ENCODE measurements at places on chromosomes 4 and X. TPM values are rescaled to one million over a fixed set of nuclear protein-coding genes. Genes with fewer than 3 reads are reported as not detected.

DNA sequence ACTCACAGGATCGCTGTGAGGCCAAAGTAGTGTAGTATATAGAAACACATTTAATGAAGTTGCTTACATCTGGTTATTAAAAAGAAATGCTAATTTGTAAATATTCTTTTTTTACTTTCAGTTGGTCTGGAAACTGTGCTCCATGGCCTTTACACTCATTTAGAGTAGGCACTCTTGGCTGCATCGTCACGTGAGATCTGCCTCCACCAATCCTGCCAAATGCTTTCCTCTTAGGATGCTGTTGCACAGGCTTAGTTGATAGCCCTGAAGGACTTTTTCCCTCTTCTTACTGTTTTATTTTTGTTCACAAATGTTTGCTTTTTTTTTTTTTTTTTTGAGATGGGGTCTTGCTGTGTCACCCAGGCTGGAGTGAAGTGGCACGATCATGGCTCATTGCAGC is 6.3 kb downstream of the CPE start:
- DNase-seq, result no peak

GRCh38 chr4:86496094-86497080 is 97.7 kb upstream of the PTPN13 start:
- DNase-seq, result peak; percentile 27

DNA sequence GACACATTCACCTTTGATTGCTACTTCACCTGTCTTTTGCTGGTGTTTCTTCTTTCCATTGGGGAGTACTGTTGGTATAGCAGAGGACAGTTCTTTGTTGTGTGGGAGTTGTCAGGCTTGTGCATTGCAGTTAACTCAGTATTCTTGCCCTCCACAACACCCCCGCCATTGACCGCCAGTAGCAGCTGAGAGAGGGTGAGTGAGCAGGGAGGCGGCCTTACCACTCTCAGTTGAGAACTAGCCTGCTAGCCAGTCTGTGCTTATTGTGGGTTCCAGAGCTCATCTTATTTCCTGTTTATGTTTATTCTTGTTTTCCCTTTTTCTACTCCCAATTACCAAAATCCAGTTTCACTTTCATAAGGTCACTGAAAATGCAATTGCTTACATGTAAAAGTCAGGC is 52.2 kb downstream of the STIM2 start:
- DNase-seq, result no peak

The CTAG2 gene
- total RNA-seq, result not detected

DNA sequence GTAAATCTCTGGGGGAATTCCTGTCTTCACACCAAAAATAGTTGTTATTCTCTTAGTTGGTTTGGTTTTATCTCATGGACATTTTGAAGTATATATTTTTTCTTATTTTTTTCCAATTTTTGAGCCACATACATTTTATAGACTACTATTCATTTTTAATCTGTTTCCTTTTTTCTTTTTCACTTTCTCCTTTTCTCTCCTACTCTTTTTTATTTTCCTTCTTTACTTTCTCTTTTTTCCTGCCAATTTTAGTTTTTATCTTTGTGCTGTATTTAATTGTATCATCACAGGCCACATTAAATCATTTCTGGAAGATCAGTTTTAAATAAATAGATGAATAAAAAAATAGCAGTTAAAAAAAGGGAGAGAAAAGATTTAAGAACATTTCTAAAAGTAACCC is 14.0 kb upstream of the JADE3 start:
- no peak for DNase-seq

The SPANXN4 gene
- not detected for total RNA-seq

The WAS gene
- total RNA-seq, result 0.43 TPM

The TNIP3 gene
- total RNA-seq, result not detected

DNA sequence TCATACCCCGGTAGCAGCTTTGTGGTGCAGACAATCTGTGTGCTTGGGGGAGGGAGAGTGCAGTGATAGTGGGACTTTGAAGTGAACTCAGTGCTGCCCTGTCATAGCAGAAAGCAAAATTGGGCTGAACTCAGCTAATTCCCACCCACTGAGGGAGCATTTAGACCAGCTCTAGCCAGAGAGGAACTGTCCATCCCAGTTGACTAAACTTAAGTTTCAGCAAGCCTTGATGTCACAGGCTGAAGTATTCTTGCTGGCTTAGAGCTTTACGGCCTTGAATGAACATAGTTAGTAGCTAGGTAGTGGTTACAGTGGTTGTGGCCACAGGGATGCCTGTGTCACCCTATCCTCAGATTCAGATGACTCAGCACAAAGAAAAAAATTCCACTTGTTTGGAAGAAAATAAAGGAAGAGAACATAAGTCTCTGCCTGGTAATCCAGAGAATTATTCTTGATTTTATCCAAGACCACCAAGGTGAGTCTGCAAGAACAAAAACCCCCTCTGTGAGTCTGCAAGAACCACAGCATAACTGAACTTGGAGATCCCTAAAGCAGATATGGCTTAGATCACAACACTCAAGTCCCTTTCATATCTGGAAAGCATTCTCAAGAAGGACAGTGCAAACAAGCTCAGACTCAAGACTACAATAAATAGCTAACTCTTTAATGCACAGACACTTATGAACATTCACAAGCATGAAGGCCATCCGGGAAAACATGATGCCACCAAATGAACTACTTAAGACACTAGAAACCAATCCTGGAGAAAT is 39.4 kb downstream of the ADH7 start:
- DNase-seq, result no peak

DNA sequence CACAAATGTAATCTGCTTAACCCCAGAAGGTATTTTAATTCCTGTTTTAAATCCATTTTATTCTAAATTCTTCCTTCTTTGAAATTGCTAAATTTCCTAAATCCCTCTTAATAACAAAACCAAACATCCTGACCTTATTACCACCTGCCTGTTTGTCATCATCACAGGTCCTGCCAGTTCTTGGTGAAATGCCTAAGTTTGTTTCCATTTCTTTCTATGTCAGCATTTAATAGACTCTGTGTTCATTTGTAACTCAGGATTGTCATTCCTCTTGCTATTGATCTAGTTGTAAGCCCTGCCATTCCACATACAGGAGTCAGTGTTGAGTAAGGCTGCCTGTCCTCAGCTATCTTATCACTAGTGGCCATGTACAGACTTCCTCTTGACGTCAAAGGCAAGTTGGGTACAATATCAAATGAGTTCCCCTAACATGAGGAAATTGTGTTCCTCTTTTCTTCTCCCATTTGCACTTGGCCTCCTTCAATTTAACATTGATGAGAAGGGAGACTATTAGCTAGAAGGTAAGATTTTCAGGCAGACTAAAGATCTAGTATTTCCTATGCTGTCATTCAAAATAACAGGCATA is 440.1 kb downstream of the AFF2 start:
- DNase-seq, result no peak

- no peak for DNase-seq
These were observed 58.5 kb upstream of the AP1S2 start for GRCh38 chrX:15913146-15913545.

DNA sequence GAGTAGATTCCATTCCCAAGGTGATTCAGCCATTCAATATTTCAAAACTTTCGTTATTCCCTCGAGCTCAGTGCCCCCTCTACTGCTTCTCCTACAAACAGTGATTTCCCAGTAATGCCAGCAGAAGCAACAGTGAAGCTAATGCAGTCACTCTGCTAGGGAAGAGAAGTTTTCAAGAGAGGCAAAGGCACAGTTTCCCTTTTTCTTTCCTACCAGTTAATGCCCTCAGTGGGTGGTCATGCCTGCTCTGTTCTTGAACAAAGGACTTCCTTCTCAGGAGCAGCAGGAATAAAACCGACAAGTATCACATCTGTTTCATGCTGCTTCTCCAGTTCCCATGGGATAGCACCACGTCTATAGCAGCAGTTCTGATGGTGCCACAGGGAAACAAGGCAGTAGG is 317.2 kb downstream of the TENM3 start:
- no peak for DNase-seq

DNA sequence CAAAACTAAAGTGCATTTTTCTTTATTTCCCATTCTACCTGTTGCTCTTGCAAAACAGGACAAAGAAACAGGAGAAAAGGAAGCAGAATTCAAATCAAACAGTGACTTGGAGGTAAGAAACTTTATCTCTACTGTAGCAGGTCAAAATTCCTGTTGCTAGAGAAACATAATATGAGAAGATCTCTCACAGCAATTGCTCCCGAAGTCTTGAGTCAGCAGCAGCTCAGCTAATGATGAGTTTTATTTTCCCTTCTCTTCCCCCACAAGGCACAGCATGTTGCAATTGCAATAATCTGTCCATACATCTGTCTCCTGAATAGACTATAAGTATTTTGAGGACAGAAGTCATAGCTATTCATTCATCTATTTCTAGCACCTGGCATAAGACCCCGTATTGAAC is 112.7 kb downstream of the CLNK start:
- DNase-seq, result no peak

The PAGE2B gene
- not detected for total RNA-seq

The GYPE gene
- total RNA-seq, result not detected
